ENCODE measurements at places on chromosomes 2 and 18.

- no peak for DNase-seq
Measured at GRCh38 chr2:147098940-147099339, 745.9 kb upstream of the ACVR2A start.

- no peak for DNase-seq
Measured at GRCh38 chr18:46334868-46335281, 230.7 kb downstream of the HAUS1 start.

GRCh38 chr18:11021477-11021876 is 127.9 kb downstream of the PIEZO2 start:
- DNase-seq, result no peak

- DNase-seq, result no peak
Measured at GRCh38 chr2:218263817-218264641, 3.2 kb downstream of the GPBAR1 start.

DNA sequence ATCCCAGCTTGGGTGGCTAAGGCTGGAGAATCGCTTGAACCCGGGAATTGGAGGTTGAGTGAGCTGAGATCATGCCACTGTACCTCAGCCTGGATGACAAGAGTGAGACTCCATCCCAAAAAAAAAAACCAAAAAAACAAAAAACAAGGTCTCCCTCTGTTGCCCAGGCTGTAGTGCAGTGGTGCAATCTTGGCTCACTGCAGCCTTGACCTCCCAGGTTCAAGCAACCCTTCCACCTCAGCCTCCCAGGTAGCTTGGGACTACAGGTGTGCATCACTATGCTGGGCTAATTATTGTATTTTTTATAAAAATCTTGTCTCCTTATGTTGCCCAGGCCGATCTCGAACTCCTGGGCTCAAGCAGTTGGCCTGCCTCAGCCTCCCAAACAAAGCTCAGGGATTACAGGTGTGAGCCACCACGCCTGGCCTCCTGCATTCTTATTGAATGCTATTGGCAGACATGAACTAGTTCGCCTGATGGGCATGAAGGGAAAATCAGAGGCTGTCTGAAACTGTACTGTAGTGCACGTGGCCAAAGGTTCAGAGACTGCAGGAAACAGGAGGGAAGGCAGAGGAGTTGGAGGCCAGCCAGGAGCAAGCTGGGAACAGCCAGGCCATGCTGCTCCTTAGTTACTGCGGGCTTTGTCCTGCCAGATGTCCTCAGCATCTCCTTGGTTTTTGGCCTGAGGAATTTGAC is 16.0 kb upstream of the ASXL2 start:
- DNase-seq, result no peak

GRCh38 chr2:237662671-237663093 is 35.3 kb downstream of the LRRFIP1 start:
- no peak for DNase-seq

GRCh38 chr2:2796207-2796606 is 465.1 kb upstream of the MYT1L start:
- no peak for DNase-seq

GRCh38 chr2:42049221-42050009 is 1.6 kb downstream of the PKDCC start:
- no peak for DNase-seq

- no peak for DNase-seq
Measured at GRCh38 chr2:27715318-27716210, 51.9 kb downstream of the SLC4A1AP start.

- no peak for DNase-seq
Measured at GRCh38 chr2:137348301-137348700, 583.0 kb downstream of the THSD7B start.

DNA sequence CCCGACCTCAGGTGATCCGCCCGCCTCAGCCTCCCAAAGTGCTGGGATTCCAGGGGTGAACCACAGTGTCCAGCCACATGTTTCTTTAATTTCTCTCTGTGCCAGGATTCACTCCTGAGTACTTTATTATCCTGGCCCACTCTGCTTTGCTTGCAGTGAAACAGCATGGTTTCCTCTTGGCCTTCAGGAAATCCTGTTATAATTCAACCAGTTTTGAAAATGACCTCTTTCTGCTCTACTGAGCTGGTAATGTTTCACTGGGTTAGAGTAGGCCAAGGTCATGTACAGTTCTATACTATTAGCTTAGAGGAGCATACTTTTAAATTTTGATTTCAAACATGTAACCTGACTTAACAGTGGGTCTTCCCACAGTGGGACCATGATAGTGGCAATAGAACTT is 90.6 kb upstream of the PELI1 start:
- DNase-seq, result no peak

DNA sequence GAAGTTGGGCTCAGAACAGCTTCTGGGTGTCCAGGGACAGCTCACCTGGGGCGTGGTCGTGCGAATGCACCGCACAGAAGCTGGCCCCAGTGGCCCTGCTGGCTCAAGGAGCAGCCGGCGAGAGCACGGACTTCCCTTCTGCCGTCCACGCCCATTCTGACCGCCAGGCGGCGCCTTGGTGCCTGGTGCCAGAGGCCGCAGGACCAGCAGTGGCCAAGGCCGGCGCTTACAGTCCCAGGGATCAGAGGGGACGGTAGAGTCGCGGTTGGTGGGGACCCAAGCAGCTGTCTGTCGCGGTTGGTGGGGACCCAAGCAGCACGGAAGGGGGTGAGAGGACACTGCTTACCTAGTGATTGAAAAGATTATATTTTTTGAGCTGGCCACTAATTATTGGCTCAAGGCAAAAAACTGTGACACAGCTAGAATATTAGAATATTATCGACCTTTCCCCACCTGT is 25.7 kb downstream of the NPPC start:
- peak; percentile 13 for DNase-seq
